Islet precursor cell (in vitro differentiated cells): ENCODE measurements at places on chromosomes 7 and 10.

DNA sequence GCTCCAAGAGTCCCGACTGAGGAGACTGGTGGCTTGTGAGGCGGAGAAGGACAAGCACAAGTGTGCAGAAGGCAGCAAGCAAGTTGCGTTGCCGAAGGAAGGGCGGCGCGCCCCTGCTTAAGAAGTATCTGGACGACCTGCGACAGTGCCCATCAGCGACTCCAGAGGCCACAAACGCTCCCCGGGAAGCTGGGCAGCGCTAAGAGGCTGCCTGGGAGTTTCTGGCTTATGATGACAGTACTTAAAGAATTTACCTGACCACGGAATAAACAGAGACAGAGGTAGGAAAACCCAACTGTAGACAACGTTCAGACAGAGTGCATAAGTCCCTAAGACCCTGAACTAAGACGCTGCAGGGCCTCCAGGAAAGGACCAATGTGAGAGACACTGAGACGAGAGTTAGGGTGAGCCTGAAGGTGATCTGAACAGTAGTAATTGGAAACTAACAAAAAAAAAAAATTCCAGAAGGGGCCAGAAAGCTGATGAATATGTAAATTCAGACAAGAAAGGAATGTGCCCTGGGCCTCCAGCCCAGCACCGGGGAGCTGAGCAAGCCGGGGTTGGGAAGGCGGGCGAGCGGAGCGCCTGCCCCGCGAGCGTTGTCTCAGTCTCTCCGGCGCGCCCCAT is 1.0 kb downstream of the OSBPL3 start:
- peak; percentile 64 for DNase-seq

DNA sequence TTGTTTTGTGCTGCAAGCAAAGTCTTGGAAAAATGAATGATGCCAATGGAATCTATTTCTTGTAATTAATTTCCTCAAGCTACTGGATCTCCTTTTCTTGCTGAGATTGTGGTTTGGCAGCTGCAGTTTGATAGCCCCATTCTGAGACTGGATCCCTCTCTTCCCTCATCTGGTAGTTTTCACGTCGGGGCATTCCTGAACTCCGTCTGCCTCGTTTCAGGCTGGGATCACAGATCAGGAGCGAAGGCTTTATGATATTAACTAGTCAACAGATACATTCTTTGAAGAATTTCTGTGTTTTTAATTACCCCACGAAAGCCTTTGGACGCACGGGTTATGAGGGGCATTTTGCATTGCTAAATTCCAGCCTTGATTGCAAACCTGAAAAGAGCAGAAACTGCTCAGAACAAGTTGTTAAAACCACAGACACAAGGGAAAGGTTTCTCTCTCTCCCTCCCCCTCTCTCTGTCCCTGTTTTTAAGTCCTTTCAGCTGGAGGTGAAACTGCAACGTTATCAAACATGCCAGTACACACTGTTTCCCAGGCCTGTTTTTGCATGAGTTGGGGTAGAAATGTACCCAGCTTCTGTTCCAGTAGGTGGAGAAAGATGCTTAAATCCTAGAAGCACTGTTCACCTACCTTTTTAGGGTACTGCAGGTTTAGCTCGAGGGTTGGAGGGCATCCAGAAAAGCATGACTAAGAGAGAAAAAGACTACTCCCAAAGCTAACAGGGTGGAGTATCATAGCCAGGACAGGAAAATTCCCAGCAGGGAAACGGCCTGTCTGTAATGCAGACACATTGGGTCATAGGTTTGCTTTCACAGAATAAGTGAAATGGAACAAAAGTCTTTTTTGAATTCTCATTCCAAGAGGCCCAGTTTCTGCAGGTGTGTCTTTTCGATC is 124.3 kb downstream of the CUX1 start:
- no peak for DNase-seq

GRCh38 chr7:30646154-30646553 is 36.1 kb downstream of the CRHR2 start:
- DNase-seq, result no peak

DNA sequence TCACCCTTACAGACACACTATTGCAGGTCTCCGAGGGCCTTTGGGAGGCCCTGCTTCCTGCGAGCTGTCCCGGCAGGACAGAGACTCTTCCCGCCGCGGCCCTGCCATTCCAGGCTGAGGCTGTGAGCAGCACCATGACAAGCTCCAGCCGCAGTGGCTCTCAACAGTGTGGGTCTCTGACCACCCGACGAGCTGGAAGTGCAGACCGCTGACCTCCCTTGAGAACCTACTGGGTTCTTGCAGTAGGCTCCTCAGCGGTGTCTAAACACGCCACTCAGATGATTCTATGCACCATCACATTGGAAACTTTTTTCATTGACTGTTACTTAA is 303.4 kb downstream of the WDR37 start:
- DNase-seq, result no peak

DNA sequence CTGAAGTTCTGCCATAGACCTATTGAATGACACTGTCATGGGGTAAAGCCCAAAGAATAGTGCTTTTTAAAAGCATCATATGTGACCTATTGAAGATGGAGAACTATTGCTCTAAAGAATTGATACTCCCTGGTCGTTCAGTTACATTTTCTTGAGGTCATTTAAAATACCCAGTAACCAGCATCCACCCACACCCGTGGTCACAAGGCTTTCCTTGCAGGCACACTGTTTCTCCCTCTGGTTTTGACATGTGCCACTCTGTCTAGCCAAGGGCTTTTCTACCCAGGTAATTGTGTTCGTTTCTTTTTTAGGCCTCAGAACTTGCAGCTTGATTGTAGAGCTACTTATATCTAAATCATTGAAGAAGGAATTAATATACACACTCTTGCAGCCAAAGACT is 68.3 kb upstream of the LYZL2 start:
- DNase-seq, result no peak
